ENCODE measurements at places on chromosomes 2 and 18. TPM values are rescaled to one million over a fixed set of nuclear protein-coding genes. Genes with fewer than 3 reads are reported as not detected.

Gene ZNF514
- 6.5 TPM for total RNA-seq

DNA sequence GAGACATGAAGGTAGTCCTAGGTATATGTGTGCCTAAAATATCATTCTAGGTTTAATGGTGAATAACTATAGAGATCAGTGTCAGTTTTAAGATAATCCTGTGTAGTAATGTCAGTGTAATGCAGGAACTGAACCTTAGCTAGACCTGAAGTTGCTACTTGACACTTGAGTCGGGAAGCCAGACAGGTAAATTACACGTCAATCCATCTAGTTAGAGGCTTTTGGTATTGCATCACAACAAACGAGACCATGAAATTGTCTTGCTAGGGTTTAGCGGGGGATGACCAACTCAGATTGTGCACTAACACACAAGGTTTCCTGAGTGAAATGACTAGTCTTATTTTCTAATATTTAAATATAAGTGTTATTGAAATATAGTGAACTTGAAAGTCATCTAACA lies 2.0 kb downstream of the YPEL5 start:
- no peak overlapping the region for H3K27ac ChIP-seq
- no peaks in the 10 kb centered on the region for H3K27me3 ChIP-seq
- no peak overlapping the region for H3K4me3 ChIP-seq
- H3K36me3 ChIP-seq: no peaks in the 10 kb centered on the region

GRCh38 chr18:23712445-23712844 lies 23.2 kb downstream of the LAMA3 start:
- H3K4me1 ChIP-seq: no peaks in the 10 kb centered on the region
- no peak overlapping the region for H3K27ac ChIP-seq
- no peak overlapping the region for H3K4me3 ChIP-seq
- no peaks in the 10 kb centered on the region for H3K36me3 ChIP-seq
- DNase-seq: no peak

- H3K36me3 ChIP-seq: no peaks in the 10 kb centered on the region
- H3K27me3 ChIP-seq: no peaks in the 10 kb centered on the region
- DNase-seq: no peak
- H3K27ac ChIP-seq: no peak overlapping the region
Measured at GRCh38 chr2:121710470-121711170, 26.1 kb downstream of the NIFK start.
